ENCODE measurements at places on chromosomes 3 and 15. TPM values are rescaled to one million over a fixed set of nuclear protein-coding genes. Genes with fewer than 3 reads are reported as not detected.
A peak's percentile ranks its signal among the peaks of the same experiment; 100 is the strongest.

TRIM71 gene
- under 0.01 TPM for total RNA-seq

- DNase-seq, result no peak
Measured at GRCh38 chr3:112602217-112602838, 38.6 kb downstream of the CCDC80 start.

DNA sequence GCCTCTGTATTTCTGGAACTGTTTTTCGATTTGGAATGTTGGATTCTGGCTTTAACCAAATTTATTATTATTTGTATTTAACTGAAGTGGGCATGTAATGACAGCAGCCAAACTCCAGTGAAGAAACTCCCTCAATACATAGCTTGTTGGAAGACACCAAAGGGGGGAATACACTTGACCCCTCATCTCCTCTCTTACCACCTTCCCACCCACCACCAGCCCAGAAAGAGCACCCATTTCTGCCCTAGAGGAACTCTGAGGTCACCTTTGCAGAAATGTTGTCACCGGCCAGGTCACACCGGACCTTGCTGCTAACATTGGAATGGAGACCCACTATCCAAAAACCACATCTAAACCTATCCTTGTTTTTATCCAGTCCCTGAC lies 58.6 kb upstream of the CA12 start:
- DNase-seq, result no peak

DNA sequence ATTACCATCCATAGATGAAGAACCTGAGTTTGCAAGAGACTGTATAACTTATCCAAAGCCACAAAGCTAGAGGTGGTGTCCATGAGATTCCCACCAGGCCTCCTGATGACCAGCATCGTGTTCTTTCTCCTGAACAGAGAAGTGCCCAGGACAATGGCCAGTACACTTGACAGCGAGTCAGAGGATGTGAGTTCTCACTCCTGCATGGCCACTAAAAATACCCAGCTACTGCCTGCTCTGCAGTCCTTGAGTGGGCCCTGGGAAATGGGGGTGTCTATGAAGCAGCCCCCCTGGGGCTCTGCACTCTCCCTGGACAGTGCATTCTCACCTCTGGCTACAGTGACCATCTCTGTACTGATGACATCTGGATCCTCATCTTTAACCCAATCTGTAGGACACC lies 201.2 kb downstream of the RPLP1 start:
- DNase-seq, result peak; percentile 33

GOLGA6A gene
- total RNA-seq, result not detected

DNA sequence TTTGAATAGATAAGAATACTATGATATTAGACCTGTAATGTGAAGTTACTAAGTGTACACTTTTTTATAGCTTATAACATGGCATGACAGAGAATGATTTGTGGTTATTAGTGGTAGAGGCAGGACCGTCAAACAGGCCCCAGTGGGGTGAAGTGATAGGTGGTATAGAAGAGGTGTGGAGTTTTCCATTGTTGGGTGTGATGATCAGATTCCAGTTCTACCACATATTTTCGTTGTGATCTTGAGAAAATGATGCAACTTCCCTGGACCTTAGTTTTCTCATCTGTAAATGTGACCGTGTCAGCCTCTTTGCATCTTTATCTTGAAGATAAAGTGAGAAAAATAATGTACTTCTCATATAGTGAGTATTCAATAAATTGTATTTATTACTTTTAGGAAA lies 30.3 kb upstream of the UTS2B start:
- DNase-seq, result no peak

DNA sequence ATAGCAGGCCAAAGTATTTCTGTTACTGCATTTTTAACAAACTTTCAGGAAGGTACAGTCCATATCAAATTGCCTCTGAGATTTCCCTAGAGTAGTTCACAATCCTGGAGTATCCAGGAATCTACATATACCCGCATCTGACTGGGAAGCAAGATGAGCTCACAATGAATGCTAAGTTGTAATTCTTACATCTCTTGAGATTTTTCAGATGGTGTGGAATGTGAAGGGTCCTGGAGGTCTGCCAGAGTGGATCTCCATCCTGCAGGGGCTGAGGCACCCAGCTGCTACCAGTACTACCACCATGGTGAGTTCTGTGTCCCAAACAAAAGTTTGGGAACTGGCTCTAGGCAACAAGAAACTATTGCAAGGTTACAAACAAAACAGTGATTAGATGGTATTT lies 156.7 kb upstream of the CCDC54 start:
- no peak for DNase-seq

DNA sequence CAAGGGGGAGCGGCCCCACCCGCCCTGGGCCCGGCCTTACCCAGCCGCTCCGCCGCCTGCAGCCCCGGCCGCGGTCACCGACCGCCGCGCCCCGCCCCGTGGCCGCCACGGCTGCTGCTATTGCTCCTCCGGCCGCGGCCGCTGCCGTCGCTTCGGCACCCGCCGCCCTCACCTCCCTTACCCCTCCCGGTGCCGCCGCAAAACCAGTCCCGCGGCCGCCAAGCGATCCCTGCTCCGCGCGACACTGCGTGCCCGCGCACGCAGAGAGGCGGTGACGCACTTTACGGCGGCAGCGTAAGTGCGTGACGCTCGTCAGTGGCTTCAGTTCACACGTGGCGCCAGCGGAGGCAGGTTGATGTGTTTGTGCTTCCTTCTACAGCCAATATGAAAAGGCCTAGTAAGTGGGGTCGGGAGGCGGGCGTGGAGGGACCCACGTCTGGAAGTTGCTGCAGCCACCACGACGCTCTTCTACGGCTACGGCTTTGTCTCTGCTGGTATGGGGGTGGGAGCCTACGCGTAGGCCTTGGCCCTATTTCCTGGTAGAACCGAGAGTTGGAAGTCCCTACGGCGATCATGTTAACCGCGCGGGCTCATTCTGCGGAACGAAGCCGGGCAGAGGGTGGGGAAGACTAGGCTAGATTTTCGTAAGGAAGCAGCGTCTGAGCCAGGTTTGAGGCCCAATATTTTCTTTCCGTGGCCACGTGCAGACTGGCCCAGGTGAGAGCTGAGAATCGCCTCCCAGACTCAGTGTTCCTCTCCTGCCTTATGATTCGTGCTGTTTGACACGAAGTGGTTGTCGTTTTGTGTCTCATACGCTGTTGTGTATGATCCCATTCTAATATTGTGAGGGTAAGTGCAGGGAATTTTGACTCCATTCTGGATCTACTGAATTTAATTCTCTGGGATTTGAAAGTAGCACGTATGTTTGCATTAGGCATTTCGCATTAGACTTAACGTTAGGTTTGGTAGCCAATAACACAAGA lies at the start of the genes GNL3 and PBRM1:
GNL3 (plus strand) TSS at position 324 of the 983 bp plus-strand sequence; CDS start at position 385, 61 bp downstream.
PBRM1 (minus strand) TSS at position 205 of the 983 bp plus-strand sequence.
- DNase-seq, result peak; percentile 92

- DNase-seq, result no peak
Measured at GRCh38 chr3:71785532-71786216, 726 bp upstream of the PROK2 start.

- DNase-seq, result no peak
Measured at GRCh38 chr3:70242297-70242882, 70.0 kb downstream of the MDFIC2 start.

DNA sequence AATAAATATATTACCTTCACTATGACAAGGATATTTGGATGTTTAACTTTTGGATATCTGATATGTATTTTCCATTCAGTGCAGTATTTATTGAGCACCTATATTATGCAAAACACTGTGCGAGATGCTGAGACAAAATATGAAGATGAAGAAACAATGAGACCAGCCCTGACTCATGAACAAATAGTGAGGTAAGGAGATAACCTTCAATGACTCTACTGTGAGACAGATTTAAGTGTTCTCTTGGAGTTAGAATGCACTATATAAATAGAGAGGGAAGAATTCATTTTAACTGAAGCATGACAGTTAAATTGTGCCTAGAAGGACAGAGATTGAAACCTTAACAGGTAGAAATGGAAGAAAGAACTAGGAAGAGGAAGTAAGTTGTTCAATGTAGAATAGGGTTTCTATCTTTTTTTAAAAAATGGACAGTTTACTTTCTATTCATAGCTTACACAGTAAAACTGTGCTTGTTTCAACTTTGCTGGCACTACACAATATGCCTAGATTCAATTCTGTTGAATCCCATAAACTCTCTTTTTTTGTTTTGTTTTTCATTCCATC lies 124.2 kb downstream of the ZBTB20 start:
- no peak for DNase-seq

MYLK gene
- 188 TPM for total RNA-seq

RSL24D1 gene
- total RNA-seq, result 97.9 TPM

- no peak for DNase-seq
Measured at GRCh38 chr15:91521996-91522395, 331.5 kb upstream of the SLCO3A1 start.

GPR160 gene
- total RNA-seq, result 4.2 TPM

GRCh38 chr3:177320765-177321247 lies 123.5 kb upstream of the TBL1XR1 start:
- no peak for DNase-seq

NR2E3 gene
- 2.9 TPM for total RNA-seq

DNA sequence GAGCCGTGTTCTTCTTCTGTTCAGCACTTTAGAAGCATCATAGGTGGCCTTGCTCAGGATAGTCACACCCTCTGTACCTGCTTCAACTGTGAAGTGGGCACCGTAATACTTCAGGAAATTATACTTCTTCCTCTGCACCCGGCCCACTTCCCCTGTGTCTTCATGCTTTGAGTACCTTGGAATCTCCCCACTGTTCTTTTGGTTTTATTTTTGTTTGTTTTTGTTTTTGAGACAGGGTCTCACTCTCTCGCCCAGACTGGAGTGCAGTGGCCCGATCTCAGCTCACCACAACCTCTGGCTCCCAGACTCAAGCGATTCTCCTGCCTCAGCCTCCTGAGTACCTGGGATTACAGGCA lies 1.7 kb downstream of the P2RY14 start:
- DNase-seq, result no peak

- DNase-seq, result no peak
Measured at GRCh38 chr3:153311541-153311940, 149.5 kb downstream of the RAP2B start.

- DNase-seq, result no peak
Measured at GRCh38 chr3:138467931-138468330, 33.5 kb downstream of the ESYT3 start.

GRCh38 chr3:72458375-72458774 lies 389.9 kb downstream of the SHQ1 start:
- peak; percentile 29 for DNase-seq

- no peak for DNase-seq
Measured at GRCh38 chr3:139448104-139448503, 28.2 kb downstream of the RBP2 start.

PLA1A gene
- total RNA-seq, result 0.59 TPM

GRCh38 chr3:112555535-112556170 lies 6.1 kb downstream of the ATG3 start:
- DNase-seq, result no peak

GRCh38 chr3:160748787-160749186 lies 7.2 kb upstream of the PPM1L start:
- DNase-seq, result no peak

DNA sequence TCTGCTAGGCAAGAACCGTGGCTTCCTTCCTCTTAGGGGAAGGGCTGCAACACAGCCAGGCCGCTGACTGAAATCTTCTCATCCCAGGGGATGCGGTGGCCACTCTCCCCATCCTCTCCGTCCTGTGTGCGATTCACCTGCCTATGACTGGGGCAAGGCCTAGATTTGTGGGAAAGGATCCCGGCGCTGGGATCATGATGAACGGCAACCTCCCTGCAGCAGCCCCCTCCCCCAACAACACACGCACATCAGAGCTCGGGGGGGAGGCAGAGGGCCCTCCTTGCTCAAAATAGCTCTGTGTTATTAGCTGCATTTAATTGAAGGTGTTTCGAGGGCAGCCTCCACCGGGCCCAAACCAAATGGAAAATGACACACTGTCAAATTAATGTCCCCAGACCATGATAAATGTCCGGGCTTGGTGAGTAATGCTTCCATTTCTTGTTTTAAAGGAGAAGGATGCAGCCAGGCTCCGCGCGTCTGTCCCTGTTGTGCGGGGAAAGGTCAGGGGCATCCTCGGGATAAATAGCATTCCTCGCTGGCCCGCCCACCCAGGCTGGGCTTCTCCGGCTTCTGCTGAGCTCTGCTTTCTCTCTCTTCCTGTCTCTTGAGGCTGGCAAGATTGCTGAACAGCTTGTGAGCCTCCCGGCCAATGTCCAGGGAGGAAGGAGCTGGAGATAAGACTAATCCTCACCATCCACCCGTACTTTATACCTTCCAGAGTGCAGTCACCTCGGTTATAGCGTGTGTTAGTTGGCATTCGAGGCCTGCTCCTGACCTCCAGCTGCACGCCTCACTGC lies 56.4 kb upstream of the TLE3 start:
- DNase-seq, result no peak

GRCh38 chr3:78569804-78570203 lies 1198.0 kb downstream of the ROBO1 start:
- DNase-seq, result no peak

- no peak for DNase-seq
Measured at GRCh38 chr3:69011096-69011730, 2.3 kb downstream of the EOGT start.

GRCh38 chr3:153426803-153427202 lies 264.8 kb downstream of the RAP2B start:
- no peak for DNase-seq

- DNase-seq, result no peak
Measured at GRCh38 chr15:86915811-86916331, 836.2 kb downstream of the AGBL1 start.

GRCh38 chr15:32120577-32121383 lies 90.5 kb downstream of the CHRNA7 start:
- DNase-seq, result no peak

- DNase-seq, result no peak
Measured at GRCh38 chr3:138114431-138114918, 933 bp downstream of the DZIP1L start.

PRR20G gene
- not detected for total RNA-seq

DNA sequence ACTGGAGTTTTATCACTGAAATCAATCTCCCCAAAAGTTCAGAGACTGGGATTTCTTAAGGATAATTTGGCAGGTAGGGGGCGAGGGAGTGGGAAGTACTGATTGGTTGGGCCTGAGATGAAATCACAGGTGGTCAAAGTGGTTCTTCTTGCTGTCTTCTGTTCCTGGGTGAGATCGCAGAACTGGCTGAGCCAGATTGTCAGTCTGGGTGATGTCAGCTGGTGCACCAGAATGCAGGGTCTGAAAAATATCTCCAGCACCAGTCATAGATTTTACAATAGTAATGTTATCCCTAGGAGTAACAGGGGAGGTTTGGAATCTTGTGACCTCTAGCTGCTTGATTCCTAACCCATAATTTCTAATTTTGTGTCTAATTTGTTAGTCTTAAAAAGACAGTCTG lies 86.7 kb upstream of the SLC25A36 start:
- DNase-seq, result no peak

SHISA5 gene
- total RNA-seq, result 77.0 TPM

- peak; percentile 89 for DNase-seq
Measured at GRCh38 chr15:83011271-83012075, at the start of gene C15orf40. C15orf40 (minus strand) TSS chr15:83011639; CDS start chr15:83011607, 32 bp downstream.

NMB gene
- total RNA-seq, result 13.8 TPM

DNA sequence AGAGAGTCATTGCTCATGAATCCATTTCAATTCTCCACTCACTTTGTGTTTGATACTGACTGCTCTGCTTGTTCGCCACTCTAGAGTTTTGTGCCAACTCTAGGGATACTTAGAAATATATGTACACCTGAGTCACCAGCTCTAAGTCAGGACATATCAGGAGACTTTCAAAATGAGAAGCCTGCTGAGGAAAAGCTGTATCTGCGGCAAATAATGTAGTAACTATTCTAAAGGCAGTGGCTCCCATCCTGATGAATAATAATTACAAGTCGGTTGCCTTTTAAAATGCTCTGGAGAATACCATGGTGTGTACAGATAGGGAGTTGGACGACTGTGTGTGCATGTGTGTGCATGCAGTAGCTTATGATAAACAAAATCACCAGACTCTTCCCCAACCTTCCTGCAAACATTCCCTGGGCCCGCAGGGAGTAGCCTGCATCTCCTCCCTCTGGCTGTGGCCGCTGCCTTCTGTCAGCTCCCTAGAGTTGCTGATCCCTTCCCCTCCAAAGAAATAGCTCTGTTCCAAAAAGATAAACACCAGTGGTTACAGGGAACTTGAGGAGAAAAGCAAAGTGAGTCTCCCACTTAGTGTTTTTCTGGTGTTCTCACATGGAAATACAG lies 346.3 kb upstream of the UMPS start:
- DNase-seq, result no peak

Data from breast epithelium (tissue), 4 donors.